ENCODE measurements at places on chromosomes 1 and 21.

DNA sequence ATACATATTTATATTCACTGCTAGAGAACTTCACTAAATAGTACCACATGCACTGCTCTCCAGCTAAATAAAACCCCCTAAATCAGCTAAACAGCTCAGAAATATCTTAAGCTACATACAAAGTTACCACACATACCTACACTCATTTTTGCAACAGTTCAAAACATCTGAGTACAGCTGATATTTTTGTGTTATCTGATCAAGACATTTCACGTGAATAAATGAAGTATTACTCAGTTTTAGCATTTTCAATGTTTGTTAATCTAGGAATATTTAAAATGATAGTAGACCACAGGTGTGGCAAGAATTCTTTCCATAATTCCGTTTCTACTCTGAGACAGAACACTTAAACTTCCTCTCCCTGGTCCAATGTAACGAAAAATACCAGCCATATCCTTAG is 20.8 kb downstream of the EVI5 start:
- no peak for DNase-seq

DNA sequence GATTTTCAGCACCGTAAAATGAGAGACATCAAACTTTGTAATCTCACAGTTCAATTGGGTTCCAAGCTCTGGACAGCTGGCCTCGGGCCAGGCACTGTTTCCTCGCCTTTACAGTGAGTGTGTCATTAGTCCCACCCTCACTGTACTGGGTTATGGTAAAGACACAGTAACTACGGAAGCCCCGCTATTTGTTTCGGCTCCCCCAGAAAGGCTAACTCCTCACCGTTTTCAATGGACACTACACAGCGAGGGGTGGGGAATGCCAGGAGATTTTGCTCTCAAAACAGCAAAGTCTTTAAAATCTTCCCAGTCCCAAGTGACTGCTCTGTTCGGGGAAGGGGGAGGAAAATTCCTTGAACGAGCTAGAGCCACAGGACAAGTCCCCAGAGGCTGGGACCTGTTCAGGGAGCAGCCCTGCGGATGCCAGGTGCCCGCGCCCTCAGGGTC is 757 bp upstream of the SPSB1 start:
- DNase-seq, result no peak

DNA sequence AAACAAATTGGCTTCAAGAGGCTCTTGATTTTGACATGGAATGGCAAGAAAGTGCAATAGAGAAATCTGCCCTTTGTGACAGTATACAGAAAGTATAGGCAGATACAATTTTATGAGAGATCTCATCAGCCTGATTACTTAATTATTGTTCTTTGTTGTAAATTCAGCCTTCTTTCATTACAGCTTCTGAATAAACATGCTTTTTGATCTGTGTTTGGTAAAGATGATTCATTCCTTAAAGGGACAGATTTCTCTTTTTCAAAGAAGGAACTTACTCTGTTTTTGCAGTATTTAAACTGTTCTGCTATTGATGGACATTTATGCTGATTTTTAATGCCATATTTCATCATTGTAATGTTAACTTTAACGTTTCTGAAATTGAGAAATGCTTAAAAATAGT is 13.7 kb upstream of the MPC2 start:
- DNase-seq, result no peak

GRCh38 chr21:29777160-29777559 is 162.6 kb downstream of the GRIK1 start:
- DNase-seq, result no peak

- DNase-seq, result no peak
These were observed 24.3 kb downstream of the EBNA1BP2 start for GRCh38 chr1:43147625-43148327.

DNA sequence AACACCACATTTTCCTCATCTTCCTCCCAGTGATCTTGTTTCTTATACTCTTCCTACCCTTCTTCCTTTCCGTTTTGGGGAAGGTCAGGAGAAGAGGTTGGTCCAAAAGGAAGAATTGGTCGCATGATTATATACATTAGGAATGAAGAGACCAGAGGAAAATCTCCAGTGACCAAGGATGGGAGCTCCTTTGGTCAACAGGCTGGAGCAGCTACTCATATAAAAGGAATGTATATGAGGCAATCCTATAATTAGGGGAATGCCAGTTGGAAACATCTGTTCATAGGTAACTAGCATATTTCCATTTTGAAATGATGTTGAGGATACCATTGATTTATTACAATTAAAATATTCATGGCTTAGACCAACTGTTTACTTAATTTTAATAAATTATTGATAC is 114.5 kb downstream of the LRRC40 start:
- DNase-seq, result no peak

DNA sequence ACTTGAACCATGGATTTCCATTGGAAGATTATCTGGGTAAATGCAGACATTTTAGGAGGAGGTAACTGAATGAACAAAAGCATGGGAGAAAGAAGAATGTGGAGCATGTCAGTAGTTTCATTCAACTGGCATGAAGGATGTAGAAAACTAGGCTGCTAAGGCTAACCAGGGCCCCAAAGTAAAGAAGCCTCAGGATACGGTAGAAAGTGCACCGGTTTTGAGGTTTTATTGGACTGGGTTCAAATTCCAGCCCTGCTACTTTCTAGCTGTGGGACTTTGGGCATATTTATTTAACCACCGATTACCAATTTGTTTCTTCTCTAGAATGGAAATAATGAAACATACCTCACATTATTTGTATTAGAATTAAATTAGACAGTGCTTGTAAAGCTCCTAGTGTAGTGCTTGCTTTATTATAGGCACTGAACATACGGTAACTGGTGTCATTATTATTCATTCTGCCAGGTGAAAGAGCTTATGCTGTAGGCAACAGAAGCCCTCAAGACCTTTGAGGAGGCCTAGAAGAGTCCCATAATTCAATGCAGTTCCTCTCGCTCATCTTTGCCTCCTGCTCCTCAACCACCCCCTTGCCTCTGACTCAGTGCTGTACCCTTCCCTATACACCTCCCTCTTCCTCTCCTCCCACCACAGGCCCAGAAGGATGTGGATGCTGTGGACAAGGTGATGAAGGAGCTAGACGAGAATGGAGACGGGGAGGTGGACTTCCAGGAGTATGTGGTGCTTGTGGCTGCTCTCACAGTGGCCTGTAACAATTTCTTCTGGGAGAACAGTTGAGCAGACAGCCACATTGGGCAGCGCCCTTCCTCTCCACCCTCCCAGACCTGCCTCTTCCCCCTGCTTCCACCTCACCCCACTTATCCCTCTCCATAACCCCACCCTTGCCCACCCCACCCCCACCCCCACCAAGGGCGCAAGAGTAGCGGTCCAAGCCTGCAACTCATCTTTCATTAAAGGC is 2.5 kb upstream of the CHTOP start:
- DNase-seq, result no peak

DNA sequence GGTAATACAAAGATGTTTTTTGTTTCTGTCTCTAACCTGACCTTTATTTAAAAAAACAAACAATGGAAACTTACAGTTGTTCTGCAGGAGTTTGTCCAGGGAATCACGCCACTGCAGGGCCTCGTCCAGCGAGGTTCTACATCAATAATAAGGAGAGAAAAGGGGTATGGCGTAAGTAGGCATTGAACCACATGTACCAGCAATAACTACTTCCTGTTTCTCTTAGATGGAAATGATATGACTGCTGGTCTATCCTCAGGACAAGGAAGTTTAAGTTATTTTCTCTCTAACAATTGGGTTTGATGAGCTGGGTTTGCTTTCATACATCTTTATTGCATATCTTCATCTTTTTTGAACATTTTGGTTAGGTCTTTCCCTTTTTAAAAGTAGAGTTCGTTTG is 40.9 kb downstream of the RGS5 start:
- DNase-seq, result no peak

DNA sequence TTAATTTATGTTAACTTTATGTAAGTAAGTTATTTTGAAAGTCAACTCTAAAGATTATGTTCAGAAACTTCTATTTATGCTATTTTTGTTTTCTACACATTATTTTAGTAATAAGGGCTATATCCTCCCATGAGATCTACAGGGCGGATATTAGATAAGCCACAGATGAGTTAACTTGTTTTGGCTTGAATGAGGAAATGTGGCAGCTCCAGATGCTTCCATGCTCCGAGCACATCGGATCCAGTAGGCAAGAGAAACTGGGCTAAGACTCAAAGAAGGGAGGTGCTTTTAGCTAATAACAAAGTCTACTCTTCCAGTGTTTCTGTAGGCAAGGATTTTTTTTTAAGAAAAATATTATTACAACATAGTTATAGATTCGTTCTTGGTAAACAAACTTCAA is 20.0 kb upstream of the LAMC1 start:
- DNase-seq, result no peak

GRCh38 chr1:152457071-152457470 is 43.0 kb upstream of the CRNN start:
- no peak for DNase-seq

DNA sequence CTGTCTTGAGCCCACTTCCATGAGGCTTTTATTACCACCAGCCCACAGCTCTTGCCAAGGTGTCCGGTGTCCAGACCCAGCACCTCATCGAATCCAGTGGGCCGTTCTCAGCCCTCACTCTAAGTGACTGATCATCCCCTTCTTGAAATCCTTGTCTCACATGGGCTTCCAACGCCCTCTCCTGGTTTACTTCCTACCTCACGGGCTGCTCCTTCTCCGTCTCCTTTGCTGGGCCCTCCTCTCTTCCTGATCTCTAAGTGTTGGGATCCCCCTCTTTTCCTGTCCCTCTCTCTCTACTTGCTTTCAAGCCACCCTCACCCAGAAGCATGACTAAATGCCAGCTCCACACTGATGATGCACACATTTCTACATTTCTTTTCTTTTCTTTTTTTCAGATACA is 9.0 kb upstream of the RHBG start:
- DNase-seq, result no peak

GRCh38 chr1:212794561-212795014 is 2.9 kb downstream of the TATDN3 start:
- no peak for DNase-seq

- DNase-seq, result no peak
These were observed 53.2 kb upstream of the LYST start for GRCh38 chr1:235919833-235920441.

- no peak for DNase-seq
These were observed 61.9 kb downstream of the CD34 start for GRCh38 chr1:207849016-207849415.

DNA sequence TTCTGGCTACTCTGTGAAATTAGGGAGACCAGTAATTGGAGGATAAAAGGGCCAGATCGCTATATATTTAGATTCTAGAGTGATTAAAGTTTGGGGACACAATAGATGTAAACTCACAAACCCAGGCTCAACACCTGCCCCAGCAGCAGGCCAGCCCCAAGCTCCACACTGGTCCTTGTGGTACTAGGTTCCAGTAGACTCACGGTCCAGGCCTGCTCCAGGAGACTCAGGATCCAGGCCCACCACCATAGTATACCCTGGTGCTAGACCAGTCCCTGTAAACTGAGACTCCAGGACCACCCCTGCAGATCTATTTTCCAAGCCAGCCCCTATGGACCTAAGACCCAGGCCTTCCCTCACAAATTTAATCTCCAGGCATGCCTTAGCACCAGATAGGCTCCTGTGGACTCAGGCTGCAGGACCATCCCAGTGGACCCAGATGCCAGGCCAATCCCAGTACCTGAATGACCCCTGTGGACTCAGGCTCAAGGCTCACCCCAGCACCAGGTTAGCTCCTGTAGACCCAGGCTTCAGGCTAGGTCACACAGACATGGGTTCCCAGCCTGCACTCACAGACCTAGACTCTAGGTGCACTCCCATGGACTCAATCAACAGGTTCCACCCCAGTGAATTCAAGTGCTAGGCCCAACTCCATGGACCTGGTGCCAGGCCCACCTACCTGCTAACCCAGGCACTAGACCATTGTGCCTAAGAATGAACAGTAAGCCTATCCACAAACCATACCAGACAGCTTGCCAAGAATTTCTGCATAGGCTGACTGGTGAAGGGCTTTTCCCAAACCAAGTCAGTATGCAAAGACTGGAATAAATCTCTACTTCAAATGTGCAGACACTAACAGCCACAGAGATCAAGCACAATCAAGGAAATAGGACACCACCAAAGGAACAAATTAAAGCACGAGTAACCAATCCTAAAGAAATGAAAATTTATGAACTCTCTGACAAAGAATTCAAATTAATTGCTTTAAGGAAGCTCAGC is 13.8 kb upstream of the DENND1B start:
- no peak for DNase-seq

DNA sequence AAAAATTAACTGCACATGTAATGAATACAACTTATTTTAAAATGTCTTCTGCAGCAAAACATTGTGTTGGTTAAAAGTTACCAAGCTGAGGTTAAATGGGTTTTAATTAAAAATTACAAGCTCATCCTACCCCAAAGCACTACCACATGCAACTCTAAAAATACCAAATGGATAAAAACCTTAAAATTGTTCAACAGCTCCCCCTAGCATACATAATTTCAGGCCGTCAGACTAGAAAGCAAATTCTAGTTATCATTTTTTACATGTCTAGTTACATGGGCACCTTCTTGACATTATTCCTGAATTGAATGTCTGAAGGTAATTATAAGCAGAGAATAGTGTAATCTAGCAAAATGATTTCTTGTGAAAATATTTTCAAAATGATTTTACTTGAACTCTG is 176.5 kb downstream of the C1orf21 start:
- no peak for DNase-seq

DNA sequence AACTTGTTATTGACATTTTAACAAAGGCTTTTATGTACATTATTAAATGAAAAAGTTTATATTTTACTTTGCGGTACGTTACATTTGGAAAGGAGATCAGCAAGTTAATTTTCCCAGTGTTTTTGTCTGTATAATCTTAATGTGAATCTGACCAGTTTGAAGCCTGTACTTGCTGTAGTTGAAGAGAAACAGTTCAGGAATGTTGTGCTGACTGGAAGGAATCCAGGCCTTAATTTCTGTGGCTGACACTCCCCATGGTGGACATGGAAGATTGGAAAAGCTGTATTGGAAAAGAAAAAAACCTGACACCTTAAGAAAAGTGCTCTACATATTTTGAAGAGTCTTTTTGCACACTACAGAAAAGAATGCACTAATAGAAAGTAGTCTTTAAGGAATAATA is 15.5 kb downstream of the LEPR start:
- no peak for DNase-seq
